ENCODE measurements at places on chromosomes 16 and 17.

GRCh38 chr17:43723697-43724359, 34.8 kb downstream of the SOST start:
- DNase-seq, result peak; percentile 85

GRCh38 chr17:28828294-28829040, 14.1 kb downstream of the FAM222B start:
- no peak for DNase-seq

DNA sequence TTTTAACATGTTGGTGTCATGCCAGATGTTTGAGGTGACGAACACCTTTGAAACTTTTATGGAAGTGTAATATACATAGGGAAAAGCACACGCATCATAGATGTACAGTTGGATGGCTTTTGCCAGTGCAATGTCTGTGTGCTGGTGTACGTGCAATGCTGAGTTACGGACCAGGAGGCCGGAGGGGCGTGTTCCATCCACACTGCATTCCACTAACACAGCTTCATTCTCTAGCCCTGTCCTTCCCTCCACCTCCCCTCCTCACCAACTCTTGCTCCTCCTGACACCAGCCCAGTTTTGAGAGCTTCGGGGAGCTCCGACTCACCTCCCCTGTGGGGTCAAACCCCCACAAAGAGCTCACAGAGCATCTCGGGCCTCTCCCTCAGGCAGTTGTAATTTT, 358.8 kb downstream of the C16orf95 start:
- DNase-seq, result no peak

GRCh38 chr16:19879241-19879792, 5.3 kb downstream of the GPRC5B start:
- DNase-seq, result no peak

GRCh38 chr16:59567496-59567895, 833.4 kb upstream of the GOT2 start:
- DNase-seq, result no peak

DNA sequence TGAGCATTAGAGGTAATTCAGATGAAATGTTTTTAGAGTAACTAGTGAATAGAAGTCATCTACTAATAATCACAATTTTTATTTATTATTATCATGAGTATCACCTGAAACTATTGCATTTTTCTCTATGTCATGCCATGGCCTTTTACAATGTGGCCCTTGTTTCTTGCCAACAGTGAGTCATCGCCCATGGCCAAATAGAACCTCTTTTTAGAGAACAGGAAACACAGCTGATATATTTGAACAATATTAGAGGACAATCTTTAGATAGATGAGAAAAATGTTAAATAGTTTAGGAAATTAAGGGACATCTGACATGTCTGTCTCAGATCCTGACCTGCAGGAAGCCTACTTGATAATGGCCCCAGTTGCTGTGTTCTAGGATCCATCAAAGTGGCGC, 1584.4 kb upstream of the GOT2 start:
- no peak for DNase-seq

DNA sequence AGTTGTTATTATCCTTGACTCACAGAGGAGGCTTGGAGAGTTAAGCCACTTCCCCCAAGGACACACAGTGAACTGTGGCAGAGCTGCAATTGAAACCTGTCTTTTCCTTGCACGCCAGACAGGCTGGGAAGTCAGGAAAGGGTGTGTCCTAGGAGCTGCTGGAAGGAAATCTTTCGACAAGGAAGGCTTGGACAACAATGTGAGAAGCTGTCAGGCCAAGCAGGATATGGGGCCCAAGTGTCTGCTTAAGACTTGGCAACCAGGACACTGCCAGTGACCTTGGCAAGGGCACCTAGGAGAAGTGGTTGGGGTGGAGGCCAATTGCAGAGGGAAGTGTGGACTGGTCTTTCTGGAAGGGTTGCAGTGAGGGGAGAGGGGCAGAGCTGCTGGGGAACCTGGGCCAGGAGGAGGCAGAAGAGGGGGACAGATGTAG, 2.1 kb upstream of the CAMKK1 start:
- no peak for DNase-seq

GRCh38 chr16:30660424-30661261, 2.4 kb downstream of the FBRS start:
- DNase-seq, result peak; percentile 5
